Mesothelial cell of epicardium (in vitro differentiated cells): ENCODE measurements at places on chromosomes 12 and 14. TPM values are rescaled to one million over a fixed set of nuclear protein-coding genes. Genes with fewer than 3 reads are reported as not detected.

The OTUB2 gene
- 6.0 to 6.6 TPM (median 6.6 TPM) in 3 replicates for total RNA-seq

The SLC7A7 gene
- total RNA-seq, result 8.3 to 9.8 TPM (median 8.9 TPM) in 3 replicates

The AICDA gene
- not detected in 3 replicates for total RNA-seq

The MYO1A gene
- 0.22 to 0.59 TPM (median 0.27 TPM) in 3 replicates for total RNA-seq

The FERMT2 gene
- 75.8 to 85.3 TPM (median 78.4 TPM) in 3 replicates for total RNA-seq
